Lung microvascular endothelial cell (primary cell): ENCODE measurements at places on chromosomes 1 and 21. TPM values are rescaled to one million over a fixed set of nuclear protein-coding genes. Genes with fewer than 3 reads are reported as not detected.

DNA sequence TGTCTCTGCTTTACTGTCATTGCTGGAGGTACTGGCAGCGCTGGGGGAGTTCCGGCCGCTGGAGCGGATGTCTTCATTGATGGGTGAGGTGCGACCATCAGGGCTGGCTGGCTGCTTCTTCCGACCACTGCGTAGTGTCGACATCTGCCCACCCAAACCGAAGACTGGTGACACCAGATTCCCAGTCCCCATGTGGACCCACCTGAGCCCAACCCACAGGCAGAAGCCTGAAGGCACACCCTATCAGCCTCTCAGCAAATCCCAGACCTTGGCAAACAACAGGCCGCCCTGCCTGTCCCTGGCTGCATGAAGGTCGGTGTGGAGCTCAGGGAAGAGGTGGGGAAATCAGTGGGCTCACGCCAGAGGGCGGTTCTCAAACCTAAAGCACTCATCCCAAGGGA is 44.8 kb downstream of the SLC45A1 start:
- no peak for DNase-seq

- DNase-seq = no peak
Measured at GRCh38 chr1:15288173-15288926, 41.3 kb downstream of the FHAD1 start.

DNA sequence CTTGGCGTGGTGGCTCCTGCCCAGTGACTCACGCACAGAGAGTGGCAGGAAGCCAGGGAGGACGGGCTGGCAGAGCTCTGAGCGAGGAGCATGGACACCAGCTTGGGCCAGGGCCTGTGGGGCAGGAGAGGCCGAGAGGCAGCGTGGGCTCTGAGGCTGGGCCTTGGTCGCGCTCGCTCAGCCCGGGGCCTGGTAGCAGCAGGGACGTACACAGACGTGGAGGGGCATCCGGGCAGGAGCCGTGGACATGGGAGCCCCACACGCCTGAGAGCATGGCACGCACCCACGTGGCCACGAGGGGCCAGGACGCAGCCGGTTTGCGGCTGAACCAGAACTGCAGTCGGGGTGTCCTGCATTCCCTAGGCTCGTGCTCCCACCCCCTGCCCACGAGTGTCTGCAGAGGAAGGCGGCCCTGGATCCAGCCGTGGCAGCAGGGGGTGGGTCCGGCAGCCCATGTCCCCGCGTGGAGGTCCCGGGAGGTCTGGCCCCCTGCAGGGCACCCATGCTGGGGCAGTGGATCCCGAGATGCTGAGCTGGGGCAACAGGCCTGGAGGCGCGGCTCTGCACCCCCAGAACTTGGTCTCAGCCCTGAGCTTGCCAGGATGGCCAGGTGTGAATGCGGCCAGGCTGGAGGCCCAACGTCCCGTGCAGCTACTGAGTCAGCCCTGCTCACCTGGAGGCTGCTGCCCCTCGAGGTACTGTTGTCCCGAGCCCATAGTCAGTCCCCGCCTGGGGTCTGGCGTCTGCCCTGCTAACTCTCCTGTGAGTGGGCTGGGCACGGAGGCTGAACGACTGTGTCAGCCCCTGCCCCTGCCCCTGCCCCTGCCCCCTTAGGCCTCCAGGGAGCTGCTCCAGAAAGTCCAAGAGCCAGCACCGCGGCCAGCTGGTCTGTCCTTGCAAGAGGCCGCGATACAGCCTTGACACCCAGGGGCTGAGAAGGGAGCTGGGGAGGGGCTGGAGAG is 61.6 kb downstream of the SLX9 start:
- peak; percentile 63 for DNase-seq

DNA sequence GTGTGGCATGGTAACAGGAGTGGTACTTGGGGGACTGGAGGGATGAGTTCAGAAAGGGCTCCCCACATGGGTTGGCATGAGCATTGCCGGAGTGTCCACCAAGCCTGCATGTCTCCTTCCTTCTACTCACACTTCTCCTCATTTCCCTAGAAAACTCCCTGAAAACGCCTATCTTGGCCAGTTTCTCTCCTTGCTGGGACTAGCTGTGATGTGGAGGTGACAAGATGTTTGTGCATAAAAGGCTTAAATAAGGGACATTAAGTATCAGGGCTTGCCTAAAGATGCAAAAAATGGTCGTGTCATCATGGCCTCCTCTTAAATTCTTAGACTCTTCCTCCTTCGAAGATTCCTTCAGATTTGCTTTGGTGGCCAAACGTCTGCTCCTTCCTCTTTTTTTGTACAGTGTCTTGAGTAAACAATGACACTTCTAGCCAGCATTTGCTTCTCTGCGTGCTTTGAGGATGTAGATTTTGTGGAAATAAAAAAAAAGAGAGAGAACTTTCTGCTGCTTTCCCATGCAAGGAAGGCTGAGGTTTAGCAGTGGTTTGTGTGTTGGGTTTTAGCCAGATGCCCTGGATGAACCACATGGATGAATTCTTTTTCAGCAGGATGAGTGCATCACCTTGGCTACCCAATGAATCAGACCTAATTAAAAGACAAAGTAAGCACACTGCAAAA is 239.1 kb upstream of the IRF2BP2 start:
- no peak for DNase-seq

GRCh38 chr1:121546830-121547591 is 362.2 kb downstream of the SRGAP2C start:
- no peak for DNase-seq

C1orf35 gene
- 6.5 and 8.1 TPM in 2 replicates for total RNA-seq

HS2ST1 gene
- total RNA-seq = 11.9 and 14.4 TPM in 2 replicates

DNAJC11 gene
- total RNA-seq = 32.5 and 41.1 TPM in 2 replicates

IL10RB gene
- 34.0 and 46.4 TPM in 2 replicates for total RNA-seq

CLDN17 gene
- not detected in 2 replicates for total RNA-seq
